Stimulated activated CD4-positive, alpha-beta T cell treated with anti-CD3 and anti-CD28 coated beads, Interleukin-12 subunit alpha, Interleukin-12 subunit beta, amount 100 ng/mL, for 48 hours (primary cell): ENCODE measurements at places on chromosomes 7 and 10.

DNA sequence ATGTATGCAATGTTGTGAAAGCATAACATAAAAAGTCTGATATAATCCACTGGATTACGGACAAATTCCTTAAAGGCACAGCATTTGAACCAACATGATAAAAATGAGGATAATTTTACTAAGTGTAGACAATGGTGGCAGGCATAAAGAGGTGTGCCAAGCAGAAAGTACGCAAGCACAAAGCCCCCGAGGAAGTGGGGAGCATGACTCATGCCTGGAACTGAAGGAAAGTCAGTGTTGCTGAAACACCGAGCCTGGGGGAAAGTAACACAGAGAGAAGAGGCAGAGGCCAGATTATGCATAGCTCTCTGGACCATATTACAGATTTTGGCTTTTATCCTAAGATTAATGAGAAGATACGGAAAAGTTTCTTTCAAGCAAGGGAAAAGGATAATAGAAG is 490.0 kb upstream of the PHF14 start:
- DNase-seq: no peak

- DNase-seq: no peak
These were observed 120.9 kb downstream of the VIPR2 start for GRCh38 chr7:159023746-159024145.

GRCh38 chr10:133068111-133069032 is 19.4 kb upstream of the ADGRA1 start:
- DNase-seq: no peak

DNA sequence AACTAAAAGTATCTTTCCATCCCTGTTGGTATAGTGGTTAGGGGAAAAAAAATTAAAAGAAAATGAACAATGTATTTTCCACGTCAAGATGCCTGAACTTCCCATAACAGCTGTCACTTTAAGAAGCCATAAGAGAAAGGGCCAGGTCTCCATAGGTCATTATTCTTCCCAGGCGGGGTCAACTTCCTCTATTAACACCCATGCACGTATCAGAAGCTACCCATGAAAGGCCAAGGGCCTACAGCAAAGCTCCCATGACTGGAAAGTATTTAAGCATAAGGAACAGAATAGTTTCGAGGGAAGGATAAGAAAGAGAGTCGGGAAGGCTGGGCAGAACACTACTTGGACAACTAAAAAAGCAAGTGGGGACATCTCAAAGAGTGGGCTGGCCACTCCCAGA is 40.1 kb downstream of the RBM28 start:
- no peak for DNase-seq

GRCh38 chr7:94258418-94259300 is 136.0 kb upstream of the COL1A2 start:
- no peak for DNase-seq

- DNase-seq: no peak
These were observed 15.6 kb downstream of the ASB13 start for GRCh38 chr10:5650664-5651387.

- no peak for DNase-seq
These were observed 1.4 kb downstream of the MXI1 start for GRCh38 chr10:110208614-110209453.

- DNase-seq: no peak
These were observed 137.3 kb downstream of the SEMA3C start for GRCh38 chr7:80781561-80781979.

- no peak for DNase-seq
These were observed 58.6 kb upstream of the COL13A1 start for GRCh38 chr10:69742928-69743602.

- DNase-seq: no peak
These were observed 331.5 kb downstream of the PLXDC2 start for GRCh38 chr10:20147684-20148083.

DNA sequence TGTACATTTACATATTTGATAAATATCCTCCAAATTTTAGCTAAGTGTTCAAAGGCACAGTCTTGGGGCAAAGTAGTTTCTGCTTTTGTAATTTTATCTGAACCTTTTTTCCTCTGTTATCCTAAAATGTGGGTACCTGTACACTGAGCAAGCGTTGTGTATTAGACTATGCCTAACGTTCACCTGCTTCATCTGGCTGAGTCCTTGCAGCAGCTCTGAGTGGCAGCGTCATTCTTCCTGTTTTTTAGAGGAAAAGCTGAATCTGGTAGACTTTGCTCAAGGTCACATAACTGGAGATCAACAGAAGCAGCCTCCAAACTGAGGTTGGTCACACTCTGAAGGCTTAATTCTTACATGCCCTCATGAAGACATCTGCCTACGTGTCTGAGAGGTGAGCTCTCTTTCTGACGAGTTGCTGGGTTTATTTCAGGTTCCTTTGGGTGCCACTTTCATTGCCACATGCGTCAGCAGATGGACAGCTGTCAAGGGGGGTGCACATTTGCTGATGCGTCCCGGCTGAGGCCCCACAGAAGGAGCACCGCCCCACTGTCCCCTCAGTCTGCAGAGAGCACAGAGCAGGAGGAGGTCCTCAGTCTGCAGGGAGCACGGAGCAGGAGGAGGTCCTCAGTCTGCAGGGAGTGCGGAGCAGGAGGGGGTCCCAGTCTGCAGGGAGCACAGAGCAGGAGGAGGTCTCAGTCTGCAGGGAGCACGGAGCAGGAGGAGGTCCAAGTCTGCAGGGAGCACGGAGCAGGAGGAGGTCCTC is 406.5 kb upstream of the SHH start:
- no peak for DNase-seq

DNA sequence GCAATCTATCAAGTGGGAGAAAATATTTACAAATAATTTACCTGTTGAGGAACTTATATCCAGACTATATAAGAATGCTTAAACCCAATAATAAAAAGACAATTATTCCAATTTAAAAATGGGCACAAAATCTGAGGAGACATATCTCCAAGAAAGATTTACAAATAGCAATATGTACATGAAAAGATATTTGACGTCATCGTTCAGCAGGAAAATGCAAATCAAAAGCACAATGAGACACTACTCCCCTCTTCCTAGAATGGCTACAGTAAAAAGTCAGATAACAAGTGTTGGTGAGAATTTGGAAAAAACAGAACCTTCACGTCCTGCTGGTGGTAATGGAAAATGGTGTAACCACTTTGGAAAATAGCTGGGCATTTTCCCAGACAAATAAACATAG is 457.0 kb downstream of the DPP6 start:
- DNase-seq: no peak

- DNase-seq: no peak
These were observed 8.0 kb downstream of the AKR1B10 start for GRCh38 chr7:134535272-134535918.

GRCh38 chr10:47076949-47077361 is 165.7 kb downstream of the PTPN20 start:
- DNase-seq: no peak

DNA sequence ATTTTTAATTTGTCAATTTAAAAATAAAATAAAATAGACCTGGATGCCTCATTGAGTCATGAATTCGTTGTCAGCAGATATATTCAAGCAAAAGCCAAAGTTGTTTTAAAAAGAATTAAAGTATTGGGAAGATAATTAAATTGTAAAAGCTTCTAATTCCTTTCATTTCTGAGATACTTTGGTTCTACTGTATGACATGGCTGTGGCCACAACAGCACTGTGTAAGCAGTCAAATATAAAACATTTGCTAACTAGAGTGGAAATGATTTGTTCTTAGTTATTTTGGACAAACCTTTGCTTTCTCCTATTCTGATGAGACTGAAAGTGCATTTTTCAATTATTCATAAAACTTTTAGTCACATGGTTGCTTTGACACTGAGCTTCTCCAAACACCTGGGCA is 143.6 kb upstream of the FAM13C start:
- no peak for DNase-seq

DNA sequence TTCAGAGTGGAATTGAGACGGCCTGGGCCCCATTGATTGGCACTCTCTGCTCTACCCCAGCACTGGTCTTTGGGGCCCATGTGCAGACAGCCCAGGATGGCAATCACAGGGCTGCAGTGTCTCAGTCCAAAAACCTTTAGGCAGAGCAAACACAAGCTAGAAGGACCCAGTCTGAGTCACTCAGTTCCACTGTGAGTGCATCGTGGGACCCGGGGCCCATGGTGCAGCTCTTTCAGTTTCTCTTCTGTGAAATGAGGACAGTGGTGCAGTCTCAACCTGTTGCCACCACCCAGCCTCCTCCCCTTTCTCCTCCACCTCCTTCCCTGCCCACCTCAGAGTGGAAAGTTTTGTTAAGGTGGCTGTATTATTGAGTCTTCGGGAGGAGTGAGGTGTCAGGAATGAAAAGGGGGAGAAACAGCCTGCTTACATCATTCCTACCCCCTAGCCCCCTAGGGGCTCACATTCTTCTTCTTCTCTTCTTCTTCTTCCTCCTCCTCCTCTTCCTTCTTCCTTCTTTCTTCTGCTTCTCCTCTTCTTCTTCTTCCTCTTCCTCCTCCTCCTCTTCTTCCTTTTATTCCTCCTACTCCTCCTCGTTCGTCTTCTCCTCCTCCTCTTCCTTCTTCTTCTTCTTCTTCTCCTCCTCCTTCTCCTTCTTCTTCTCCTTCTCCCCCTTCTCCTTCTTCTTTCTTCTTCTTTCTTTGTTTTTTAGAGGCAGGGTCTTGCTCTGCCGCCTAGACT is 19.5 kb upstream of the CARD11 start:
- DNase-seq: peak; percentile 74

DNA sequence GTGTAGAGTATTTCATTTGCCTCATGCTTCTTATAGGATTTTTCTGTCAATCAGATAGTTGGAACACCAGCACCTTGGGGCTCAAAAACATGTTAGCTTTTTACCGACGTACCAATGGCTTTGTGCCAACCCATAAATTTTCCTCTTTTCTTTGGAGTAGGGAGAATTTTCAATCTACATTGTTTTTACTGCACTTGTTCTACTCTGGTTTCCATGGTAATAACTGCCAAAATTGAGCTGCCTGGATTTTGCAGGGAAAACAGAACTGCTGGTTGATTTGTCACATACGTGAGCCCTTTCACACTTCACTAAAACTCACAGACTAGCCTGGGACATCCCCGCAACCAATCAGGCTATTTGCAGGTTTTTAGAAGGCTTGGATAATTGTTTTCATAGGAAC is 189.7 kb downstream of the ARHGAP21 start:
- no peak for DNase-seq

- no peak for DNase-seq
These were observed 1.2 kb downstream of the RSBN1L start for GRCh38 chr7:77697535-77697831.

- no peak for DNase-seq
These were observed 1.1 kb downstream of the TMEM178B start for GRCh38 chr7:141074997-141075396.

DNA sequence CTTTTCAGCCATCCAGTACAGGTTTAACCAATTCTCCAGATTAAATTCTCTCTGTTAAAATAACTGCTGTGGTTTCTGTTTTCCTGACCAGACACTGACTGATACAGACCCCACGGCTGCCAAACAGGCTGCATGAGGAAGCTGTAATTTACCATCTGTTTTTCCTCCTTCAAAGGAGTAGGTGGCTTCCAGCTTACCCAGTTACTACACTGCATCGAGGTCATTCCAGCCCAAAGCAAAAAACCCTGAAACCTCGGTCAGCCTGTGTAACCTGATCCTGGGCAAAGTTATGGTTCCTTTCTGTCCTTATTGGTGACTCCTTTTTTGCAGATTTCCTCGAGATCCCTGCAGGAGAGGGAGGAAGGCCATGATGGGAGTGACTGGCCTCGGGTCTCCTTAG is 27.9 kb upstream of the LOXL4 start:
- DNase-seq: no peak

DNA sequence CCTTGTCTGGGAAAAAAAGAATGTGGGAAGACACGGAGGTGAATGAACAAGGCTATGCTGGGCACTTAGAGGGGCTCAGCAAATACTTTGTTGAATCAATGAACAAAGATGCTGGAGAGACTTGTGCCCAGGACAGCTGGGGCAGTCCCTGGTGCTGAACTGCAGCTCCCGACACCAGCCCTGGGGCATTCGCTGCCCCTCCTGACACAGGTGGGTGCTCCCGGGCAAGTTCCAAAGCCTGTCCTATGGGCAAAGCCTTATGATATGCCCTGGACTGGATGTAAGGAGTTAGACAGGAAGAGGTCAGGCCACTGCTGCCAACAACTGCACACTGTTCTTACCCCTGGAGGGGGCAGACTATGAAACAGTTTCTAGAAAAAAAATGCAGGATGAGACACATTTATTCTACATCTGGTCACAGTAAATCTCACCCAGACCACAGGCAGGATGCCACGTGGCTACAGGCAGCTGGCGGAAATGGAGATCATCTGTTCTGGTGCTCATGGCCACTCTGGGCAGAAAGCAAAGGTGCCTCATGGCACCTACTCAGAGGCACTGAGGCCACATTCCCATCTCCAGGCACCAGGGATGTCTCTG is 21.9 kb upstream of the FRAT2 start:
- no peak for DNase-seq

GRCh38 chr7:70645876-70646351 is 486.0 kb upstream of the GALNT17 start:
- DNase-seq: no peak

GRCh38 chr7:48089046-48090003 is at the start of gene UPP1:
TSS of gene UPP1 (plus strand) at chr7:48089265. CDS start at chr7:48094784, 5,519 bp downstream.
- DNase-seq: peak; percentile 77

DNA sequence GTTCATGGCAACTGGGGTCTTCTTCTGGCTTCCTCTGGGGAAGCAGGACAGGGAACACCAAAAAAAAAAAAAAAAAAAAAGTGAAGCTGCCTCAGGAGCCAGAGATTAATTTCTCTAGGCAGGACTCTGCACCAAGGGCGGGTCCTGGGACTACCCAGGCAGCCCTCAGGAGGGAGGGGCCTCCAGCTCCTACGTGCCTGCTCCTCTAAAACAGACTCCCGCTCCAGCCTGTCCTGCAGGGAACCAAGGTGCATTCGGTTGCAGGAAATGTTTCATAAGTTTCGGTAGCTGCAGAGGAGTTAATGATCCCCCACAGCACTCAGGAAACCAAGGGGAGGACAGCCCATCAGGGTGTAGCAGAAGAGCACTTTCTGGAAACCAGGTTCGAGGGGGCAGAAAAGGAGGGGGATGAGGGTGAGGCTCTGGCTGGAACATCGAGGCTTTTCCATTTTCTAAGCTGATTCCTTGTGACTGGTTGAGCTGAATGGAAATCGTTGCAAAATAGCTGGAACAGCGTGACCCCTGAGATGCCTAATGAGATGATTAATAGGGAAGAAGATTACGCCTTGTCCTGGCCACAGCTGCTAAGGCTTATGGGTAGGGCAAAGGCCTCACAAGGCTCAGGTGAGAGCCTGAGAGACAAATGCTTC is 84.2 kb downstream of the STRA8 start:
- no peak for DNase-seq

DNA sequence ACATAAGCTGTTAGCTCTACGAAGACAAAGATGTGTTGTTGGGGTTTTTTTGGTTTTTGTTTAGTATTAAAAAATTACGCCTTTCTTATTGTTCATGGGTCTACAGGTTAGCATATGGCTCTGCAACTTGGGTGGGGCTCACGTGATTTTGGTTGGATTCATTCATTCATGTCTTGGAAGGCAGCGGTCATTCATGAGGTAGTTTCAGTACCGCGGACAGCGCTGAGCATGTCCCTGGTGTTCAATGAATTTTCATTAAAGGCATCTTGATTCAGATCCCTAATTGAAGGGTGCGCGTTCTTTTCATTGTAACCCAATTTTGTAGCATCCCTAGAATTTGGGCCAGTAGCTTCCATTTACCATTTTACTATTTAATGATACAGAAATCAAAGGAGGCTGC is 42.9 kb upstream of the TCERG1L start:
- no peak for DNase-seq
